ENCODE measurements at places on chromosomes 4 and X.

GRCh38 chr4:123547216-123548165 is 150.9 kb downstream of the SPRY1 start:
- no peak for DNase-seq

- DNase-seq, result no peak
These were observed at the start of gene POU3F4 for GRCh38 chrX:83508006-83508405. TSS of gene POU3F4 (plus strand) at chrX:83508290. CDS start at chrX:83508325, 35 bp downstream.

DNA sequence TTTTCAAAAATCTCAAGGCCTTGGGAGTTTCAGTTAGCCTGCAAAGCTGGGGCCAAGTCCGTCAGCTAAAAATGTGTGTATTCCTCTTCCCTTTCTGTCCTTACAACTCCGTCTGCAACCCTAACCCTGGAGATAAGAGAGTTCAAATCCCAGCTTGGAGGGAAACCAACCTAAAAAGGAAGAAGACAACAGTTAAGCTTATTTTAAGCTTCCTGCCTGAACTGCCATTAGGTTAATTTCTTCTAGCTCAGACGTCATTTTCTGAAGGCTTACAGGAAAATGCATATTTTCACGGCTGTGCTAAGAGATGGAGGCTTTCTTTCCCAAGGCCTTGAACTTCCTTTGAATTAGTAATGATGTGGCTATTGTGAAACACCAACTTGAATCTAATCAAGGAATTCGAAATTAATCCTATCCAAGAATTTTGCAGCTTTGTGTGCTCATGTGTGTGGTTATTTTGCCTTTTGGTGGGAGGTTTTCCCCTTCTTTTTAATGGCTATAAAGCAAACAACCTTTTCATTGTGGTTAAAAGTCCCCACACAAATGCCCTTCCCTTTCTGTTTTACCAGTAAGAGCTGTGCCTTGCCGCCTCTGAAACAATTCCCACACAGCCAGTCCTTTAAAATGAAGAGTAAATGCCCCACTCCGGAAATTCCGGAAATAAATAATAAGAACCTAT is 103.5 kb downstream of the IRF2 start:
- DNase-seq, result no peak

DNA sequence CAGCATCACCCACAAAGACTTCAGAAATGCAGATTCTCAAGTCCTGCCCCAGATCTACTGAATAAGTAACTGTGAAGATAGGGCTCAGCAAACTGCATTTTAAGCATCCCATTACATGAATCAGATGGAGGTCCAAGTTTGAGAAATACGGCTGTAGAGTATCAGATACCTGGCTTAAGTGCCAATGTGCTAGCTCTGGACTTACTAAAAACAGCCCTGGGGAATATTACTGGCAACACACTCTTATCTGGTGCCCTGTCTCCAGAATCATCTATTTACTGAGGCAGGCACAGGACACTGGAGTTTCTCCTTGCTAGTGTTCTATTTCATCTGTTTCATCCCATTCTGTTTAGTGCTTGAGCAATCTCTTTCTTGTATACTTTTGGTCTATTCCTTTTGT is 105.1 kb downstream of the SPOCK3 start:
- DNase-seq, result no peak

DNA sequence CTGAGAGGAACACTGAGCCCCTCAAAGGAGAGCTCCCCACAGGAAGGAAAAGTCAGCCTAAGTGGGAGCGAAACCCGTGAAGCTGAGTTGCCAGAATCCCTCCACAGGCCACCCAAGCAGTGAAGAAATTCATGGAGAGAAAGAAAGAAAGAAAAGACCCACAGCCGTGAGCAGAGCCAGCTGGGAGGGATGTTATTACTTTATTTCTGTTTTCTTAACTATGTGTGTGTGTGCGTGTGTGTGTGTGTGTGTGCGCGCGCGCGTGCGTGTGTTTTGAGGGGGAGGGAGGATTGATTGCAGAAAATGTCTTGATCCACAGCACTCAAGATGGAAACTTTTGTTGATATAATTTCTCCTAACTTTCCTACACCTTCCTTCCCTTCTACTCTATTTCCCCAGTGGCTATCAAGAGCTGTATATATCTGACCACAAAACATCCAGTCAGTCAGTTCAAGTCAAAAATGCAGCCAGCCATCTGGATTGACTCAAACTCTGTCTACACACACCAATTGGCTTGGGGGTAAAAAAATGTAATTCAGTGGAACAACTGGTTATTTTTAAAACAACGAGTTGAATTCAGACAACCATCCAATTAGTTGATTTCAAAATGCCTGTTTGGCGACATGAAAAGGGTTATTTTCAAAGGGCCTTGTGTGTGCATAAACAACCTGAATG is 13.8 kb upstream of the GPC3 start:
- DNase-seq, result no peak

DNA sequence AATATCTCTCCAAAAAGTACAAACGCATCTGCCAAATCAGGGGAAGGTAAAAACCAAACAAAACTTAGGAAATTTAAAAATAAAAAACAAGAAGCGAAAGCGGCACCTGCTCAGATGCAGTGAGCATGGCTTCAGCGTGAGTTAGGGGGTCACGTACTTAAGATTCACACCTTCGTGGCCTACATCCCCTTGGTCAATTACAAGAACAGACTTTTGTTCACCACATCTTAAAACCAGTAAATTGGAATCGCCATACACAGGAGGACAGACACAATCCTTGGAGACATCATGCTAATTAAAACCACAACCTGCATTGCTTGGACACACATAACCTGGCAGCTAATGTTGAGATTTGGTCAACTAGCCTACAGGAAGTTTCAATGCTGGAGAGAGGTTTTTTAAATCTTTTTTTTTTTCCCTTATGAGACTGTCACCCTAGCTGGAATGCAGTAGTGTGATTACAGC is 12.5 kb upstream of the SEL1L3 start:
- no peak for DNase-seq

DNA sequence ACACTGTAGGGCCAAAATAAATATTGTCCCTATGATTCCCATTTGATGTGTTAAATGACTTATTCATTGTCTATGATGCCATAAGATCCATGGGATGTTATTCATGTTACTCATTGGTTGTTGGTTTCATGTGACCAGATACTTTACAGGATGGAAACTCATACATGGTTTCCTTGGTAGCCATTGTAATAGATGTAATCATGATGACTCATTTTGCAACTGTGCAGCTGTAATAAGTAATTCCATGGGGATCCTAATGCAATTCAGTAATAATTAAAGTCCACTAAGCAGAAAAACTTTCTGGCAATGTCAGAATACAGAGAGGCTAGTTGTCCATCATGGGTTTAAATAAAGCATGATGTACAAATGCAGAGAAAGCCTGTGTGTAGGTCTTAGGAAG is 389.7 kb upstream of the NR3C2 start:
- DNase-seq, result peak; percentile 37

- DNase-seq, result no peak
These were observed 156.7 kb downstream of the TRIML1 start for GRCh38 chr4:188295899-188296298.

DNA sequence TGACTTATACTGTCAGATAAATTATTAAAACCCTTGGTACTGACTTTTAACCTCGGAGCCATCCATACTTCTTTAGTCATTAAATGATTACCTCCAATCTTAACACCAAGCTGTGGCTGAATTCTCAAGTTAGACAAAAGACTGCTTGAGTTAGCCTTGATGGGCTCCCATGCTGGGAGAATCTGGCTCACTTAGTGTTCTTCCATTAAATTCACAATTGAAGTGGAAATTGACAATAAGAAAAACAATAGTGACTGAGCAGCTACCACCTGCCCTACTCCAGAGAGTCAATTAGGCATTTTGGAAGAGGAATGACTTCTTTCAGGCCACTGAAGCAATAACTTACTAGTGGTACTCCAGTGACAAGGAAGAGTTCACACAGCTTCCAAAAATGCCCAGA is 503.0 kb upstream of the CPXCR1 start:
- no peak for DNase-seq

GRCh38 chr4:38791010-38791409 is 8.2 kb upstream of the TLR10 start:
- DNase-seq, result no peak

- no peak for DNase-seq
These were observed 5.1 kb upstream of the SLC25A6 start for GRCh38 chrX:1397001-1397400.

- DNase-seq, result no peak
These were observed 66.0 kb upstream of the GEMIN8 start for GRCh38 chrX:14095702-14096101.
